Activated CD4-positive, alpha-beta T cell treated with anti-CD3 and anti-CD28 coated beads, Interleukin-2, amount 50 U/mL, for 1 hour (primary cell): ENCODE measurements at places on chromosomes 7 and 10.

GRCh38 chr7:100584683-100585510 lies 1.0 kb downstream of the LRCH4 start:
- DNase-seq = no peak

DNA sequence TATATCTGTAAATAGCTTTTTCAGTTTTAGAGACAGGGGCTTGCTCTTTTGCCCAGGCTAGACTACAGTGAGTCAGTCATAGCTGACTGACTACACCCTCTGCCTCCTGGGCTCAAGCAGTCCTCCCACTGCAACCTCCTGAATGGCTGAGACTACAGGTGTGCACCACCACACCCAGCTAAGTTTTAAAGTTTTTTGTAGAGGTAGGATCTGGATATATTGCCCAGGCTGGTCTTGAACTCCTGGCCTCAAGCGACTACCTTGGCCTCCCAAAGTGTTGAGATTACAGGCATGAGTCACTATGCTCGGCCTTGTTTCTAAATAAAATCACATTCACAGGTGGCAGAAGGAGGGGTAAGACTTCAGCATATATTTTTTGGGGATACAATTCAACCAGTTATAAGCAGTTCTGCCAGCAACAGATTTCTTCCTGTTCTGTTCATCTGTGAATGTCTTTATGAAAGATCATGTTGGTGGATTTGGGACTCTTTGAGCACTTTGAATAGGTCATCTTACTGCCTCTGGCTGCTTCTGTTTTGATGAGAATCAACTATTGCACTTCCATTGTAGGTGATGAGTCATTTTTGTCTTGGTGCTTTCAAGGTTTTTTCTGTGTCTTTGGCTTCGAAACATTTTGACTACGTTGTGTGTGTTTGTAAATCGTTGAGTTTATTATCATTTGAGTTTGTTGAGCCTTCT lies 15.7 kb downstream of the RBM33 start:
- DNase-seq = no peak

- no peak for DNase-seq
Observed at GRCh38 chr10:53025172-53025711, 252.7 kb upstream of the MBL2 start.

GRCh38 chr7:158946329-158946728 lies 90.0 kb downstream of the DYNC2I1 start:
- no peak for DNase-seq

- no peak for DNase-seq
Observed at GRCh38 chr10:33258967-33259366, 75.5 kb downstream of the NRP1 start.

DNA sequence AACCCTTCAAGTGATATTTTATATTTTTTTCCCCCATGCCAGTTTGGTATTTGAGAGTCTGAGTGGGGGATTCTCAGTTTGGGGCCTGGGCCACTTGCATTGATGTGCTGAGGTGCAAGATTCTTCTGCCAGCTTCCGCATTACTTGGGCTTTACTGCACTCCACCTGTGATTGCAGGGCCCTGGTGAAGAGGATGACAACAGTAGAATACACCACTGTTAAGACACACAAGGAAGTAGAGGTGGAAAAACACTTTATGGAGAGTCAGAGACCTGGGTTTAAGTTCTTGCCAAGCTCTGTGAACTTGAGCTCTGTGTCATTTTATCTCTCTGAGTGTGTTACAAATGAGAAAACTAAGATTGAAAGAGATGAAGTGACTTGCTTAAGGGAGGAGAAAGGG lies 209.4 kb downstream of the LRMDA start:
- no peak for DNase-seq

- no peak for DNase-seq
Observed at GRCh38 chr7:29449569-29450260, 113.9 kb upstream of the PRR15 start.

DNA sequence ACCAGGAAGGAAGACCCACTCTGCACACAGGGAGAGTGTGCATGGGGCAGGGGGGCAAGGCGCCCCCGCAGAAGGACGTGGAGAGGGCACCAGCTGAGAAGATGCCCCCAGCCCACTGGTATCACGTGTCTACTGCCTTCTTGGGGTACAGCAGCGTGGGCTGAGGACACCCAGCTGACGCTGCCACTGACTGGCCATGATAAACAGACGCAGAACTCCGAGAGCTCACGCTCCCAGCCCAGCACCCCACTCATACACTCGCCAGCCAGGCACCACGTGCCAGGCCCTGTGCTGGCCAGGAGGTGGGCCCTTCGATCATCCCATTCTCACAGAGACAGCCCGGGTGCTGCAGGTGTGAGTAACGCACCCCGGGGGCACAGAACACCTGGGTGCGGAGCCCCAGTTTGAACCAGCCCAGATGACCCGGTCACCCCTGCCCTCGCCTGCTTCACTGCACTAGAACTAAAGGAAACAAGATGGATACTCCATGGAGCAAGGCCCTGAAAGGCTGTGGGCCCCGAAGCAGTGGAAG lies 199.8 kb downstream of the MAD1L1 start:
- no peak for DNase-seq

- no peak for DNase-seq
Observed at GRCh38 chr7:22039670-22040069, 94.0 kb upstream of the CDCA7L start.

DNA sequence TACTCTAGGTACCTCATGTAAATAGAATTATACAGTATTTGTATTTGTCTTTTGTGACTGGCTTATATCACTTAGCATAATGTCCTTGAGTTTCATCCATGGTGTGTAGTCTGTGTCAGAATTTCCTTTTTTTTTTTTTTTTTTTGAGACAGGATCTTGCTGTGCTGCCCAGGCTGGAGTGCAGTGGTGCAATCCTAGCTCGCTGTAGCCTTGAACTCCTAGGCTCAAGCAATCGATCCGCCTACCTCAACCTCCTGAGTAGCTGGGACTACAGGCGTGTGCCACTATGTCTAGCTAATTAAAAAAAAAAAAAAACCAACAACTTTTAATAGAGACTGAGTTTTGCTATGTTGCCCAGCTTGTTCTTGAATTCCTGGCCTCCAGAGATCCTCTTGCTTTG lies 89.8 kb upstream of the PODXL start:
- DNase-seq = no peak

- DNase-seq = no peak
Observed at GRCh38 chr10:33681595-33681994, 347.1 kb upstream of the NRP1 start.
